Activated CD4-positive, alpha-beta T cell treated with anti-CD3 and anti-CD28 coated beads, Interleukin-2, amount 50 U/mL, for 48 hours (primary cell): ENCODE measurements at places on chromosomes 4 and X.

DNA sequence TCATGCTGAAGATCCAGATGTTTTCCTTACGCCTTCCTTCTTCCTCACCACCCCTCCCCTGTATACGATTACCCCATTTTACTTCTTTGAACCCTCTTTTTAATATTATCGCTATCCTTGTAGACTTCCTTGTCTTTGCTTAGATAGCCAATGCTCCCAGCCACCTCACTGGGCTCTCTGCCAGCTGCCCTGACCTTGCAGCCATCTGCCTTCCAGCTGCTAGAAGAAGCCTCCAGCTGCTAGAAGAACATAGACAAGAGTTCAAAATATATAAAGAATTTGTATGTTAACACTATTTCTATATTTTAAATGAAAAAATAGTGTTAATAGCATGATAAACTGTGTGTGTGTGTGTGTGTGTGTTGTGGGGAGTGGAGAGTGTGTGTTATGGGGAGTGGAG lies 374.7 kb downstream of the ANKRD50 start:
- DNase-seq = no peak

DNA sequence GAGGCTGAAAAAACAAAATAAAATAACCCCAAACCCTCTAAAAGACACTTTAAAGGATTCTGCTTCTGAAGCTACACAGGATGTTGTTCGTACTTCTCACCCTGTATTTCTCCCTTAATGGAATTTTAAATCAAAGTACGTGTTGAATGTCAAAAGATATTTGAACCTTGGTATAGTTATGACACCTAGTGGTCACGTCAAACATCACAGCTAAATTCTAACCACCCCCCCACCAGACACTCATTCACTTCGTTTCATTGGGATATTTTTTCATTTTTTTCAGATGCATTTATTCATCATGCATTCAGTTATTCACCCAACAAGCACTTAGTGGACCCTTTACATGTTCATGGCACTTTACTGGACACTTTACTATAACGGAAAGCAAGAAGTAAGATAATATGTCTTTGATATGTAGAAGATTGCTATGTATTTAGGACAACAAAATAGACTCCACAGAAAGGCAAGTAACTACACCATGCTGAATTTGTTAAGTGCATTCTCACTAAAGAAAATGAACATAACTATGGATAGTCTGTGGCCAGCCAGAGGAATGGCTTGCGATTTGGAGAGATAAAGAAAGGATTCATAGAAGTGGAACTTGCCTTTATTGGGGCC lies 62.5 kb upstream of the GPR174 start:
- no peak for DNase-seq

GRCh38 chr4:103645991-103646390 lies 73.8 kb downstream of the TACR3 start:
- DNase-seq = no peak

DNA sequence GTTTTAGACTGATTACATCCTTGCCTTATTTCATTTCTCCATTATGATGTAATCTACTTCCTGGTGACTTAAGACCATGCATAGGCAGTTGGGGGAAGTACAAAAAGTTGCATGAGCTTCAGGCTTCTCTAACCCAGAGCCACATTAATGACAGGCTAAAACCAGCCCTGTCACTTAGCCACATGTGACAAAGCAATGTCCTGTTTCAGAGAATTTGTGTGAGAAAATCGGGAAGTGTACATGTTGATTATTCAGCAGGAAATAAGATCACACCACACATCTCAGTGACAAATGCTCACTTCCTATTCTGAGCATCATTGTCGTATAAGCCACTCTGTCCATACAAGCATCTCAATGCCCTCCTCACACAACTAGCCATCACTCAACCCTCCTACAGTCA lies 98.5 kb upstream of the MAGEB16 start:
- no peak for DNase-seq

GRCh38 chrX:150334981-150335380 lies 28.1 kb upstream of the MAMLD1 start:
- DNase-seq = no peak

- no peak for DNase-seq
Observed at GRCh38 chr4:112279025-112279881, 6.5 kb downstream of the TIFA start.

DNA sequence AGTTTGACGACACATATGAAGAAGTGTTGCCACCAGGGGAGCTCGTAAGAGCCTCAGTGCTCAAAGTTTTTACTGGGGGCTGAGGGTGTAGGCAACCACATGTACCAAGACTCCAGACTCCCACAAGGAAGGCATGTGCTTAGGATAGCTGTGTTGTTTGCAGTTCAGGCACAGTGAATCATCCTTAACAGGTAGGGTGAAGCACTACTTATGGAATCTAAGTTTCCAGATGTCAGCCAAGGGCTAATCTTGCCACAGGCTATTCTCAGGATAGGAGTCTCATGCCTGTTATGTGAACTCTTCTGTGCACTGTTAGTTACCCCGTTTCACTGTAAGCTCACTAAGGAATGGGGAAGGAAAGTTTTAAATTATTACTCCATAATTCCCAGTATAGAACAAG lies 202.6 kb downstream of the TMA16 start:
- no peak for DNase-seq

- no peak for DNase-seq
Observed at GRCh38 chr4:139450586-139450985, 3.3 kb upstream of the RAB33B start.

GRCh38 chr4:66946761-66947160 lies 598.5 kb downstream of the CENPC start:
- DNase-seq = no peak

DNA sequence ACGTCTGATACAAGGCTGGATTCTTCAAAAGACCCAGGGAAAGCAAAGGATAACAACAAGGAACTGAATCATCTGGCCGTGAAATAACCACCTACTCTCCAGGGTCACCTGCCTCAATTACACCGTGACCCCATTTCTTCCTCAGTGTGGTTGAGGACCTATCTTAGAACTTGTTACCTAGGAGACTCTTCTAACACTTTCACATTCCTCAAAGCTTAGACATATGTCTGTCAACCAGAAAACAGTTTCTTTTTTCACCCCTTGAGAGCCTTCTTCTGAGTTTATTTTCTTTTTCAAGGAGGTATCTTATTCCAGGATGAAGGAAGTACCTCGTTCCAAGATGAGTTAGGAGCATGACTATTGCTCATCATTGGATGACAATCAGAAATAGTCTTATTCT lies 337.8 kb downstream of the ARHGAP24 start:
- no peak for DNase-seq

GRCh38 chr4:186348433-186348832 lies 82.4 kb downstream of the F11 start:
- DNase-seq = no peak

DNA sequence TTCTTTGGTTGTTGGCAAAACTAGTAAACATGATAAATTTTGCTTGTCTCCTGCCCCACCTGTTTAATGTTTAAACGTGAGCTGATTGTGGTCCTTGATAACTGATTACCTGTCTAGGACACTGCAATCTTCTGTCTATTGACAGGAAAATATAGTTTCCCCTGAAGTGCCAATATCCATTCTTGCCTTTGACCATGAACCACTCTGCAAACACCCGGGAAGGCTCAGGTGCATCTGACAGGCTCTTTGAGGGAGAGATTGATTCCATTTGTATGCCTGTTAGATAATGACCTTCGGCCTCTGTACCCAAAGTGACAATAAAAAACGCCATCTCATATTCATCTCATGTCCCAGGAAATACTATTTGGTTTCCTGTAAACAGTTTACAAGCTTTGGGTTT lies 453.0 kb downstream of the CENPC start:
- no peak for DNase-seq

DNA sequence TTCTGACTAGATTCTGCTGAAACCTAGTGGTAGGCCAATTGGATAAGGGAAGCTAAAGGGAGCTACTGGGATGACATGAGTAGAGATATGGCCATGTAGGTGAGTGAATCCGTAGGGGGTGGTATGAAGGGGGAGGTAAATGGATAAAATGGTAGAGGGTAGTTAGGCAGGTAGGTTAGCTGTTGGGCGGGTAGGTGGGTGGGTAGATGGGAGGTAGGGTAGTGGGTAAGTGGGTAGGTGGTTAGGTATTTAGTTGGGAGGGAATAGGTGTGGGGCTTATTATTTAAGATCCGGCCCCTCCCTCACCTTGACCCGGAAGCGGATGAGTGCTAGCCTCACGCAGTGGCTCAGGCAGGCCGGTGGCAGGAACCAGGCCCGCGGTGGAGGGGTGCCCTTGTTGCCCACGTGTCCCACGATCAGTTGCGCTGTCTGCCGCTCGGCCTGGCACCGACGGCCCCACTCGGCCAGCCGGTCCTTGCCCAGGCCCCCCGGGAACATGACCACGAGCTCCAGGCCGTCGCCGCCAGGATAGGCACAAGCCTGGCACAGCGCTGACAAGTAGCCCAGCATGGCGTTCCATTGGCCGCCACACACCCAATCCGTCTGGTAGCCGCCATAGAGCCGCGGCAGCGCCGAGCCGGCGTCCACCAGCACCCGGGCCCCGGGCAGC lies 725 bp downstream of the FAM120C start:
- peak; percentile 71 for DNase-seq

- DNase-seq = no peak
Observed at GRCh38 chr4:37139987-37140386, 104.6 kb upstream of the NWD2 start.

GRCh38 chrX:39162322-39162735 lies 361.1 kb downstream of the MID1IP1 start:
- DNase-seq = peak; percentile 53

DNA sequence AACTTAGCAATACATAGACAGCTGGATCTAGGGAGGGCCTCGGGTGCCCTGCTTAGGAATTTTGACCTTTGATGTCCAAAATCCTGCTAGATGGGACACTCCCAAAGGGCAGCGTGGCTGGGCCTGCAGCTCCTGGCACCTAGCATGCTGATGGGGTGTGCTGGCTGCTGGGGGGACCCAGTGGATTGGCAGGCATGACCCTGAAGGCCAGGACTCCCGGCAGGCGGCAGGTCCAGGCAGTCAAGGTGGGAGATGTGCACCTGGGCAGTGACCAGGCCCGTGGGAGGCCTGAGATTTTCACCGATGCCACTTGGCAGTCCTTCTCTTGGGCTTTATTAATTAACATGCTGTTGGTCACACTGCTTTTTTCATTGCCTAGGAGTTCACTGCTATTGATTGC lies 84.3 kb downstream of the PSAPL1 start:
- no peak for DNase-seq

GRCh38 chrX:69096963-69097362 lies 68.3 kb downstream of the PJA1 start:
- no peak for DNase-seq
